ENCODE measurements at places on chromosomes 16 and 17.

DNA sequence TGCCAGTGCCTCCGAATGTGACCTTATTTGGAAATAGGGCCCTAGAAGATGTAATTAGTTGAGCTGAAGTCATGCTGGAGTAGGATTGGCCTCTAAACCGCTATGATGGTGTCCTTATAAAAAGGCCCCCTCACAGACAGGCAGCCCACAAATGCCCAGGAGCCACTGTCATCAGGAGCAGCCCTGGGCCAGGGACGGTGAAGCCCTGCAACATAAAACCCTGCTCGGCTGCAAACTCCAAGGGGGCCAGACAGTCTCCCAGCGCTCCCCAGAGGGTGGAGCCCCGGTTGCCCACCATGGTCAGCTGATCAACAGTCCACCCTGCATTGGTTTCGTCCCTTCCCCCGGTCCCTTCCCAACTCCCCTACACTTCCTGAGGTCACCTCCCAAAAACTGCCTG is 351.7 kb downstream of the FOXL1 start:
- no peak for DNase-seq

GRCh38 chr17:50184611-50185398 is 16.6 kb downstream of the COL1A1 start:
- no peak for DNase-seq

GRCh38 chr16:54506741-54507500 is 220.3 kb upstream of the IRX3 start:
- no peak for DNase-seq

DNA sequence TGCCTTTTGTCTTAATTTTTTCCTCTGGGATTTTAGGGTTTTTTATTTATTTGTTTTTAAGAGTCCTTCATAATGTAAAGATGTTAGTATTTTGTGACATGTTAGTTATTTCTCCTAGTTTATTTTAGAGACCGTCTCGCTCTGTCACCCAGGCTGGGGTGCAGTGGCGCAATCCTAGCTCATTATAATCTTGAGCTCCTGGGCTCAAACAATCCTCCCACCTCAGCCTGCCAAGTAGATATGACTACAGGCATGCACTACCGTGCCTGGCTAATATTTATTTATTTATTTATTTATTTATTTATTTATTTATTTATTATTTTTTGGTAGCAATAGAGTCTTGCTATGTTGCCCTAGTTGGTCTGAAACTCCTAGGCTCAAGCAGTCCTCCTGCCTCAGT is 37.4 kb upstream of the ARHGAP17 start:
- DNase-seq = no peak

All from CD4-positive, alpha-beta T cell treated with Interleukin-17A for 1 hour (primary cell).